T-helper 1 cell (primary cell): ENCODE measurements at places on chromosomes 16 and 17.

DNA sequence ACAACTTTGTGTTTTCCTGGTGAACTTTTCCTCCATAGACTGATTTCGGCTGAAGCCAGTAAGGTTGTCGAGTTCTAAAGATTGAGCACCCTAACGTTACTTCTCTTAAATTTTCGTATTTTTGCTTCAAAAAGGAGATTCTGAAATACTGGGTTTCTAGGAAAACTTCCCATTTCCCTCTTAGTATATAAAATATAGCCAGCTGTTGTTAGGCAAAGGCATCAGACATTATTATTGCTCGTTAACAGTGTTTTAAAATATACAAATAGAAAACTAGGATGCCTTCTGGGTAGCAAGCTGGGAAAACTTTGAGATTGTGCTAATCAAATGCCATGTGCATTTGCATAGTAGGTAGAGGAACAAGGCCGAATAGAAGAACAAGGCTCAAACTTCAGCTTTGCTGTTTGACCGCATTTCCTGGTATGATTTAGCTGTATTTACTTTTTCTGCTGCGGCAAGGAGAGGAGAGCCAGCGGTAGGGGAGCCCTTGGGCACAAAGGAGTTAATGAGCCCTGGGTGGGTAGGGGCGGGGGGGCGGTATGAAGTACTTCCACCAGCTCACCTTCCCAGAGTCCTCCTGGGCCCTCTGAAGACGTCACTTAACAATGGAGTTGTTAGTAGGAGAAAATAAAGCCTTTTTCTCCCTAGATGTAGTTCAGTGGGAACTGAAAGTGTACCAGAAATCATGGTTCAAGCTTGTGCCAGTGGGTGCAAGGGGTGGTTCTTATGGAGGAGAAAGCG, 151.9 kb downstream of the MSI2 start:
- DNase-seq, result no peak

DNA sequence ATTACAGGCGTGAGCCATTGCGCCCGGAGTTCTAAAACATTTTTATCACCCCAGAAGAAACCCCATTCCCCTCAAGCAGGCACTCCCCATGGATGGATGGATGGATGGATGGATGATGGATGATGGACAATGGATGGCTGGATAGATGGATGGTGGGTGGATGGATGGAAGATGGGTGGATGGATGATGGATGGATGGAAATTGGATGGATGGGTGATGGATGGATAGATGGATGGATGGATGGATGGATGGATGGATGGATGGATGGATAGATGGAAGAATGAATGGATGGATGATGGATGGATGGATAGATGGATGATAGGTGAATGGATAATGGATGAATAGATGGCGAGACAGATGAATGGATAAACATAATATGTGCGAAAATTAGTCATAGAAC, 16.5 kb downstream of the PLA2G10 start:
- no peak for DNase-seq

- DNase-seq, result no peak
These were observed 260.8 kb upstream of the TNRC6C start for GRCh38 chr17:77697480-77698400.

DNA sequence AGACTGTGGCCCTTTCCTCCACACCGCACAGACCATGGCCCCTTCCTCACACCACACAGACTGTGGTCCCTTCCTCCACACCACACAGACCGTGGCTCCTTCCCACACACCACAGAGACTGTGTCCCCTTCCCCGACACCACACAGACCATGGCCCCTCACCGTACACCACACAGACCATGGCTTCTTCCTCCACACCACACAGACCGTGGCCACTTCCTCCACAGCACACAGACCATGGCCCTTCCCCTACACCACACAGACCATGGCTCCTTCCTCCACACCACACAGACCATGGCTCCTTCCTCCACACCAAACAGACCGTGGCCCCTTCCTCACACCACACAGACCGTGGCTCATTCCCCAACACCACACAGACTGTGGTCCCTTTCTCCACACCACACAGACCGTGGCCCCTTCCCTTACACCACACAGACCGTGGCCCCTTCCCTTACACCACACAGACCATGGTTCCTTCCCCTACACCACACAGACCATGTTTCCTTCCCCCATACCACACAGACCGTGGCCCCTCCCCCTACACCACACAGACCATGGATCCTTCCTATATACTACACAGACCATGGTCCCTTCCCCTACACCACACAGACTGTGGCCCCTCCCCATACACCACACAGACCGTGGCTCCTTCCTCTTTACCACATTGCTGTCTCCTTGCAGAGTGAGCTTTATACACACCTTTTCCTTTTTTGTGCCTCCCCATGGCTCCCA, 297.5 kb upstream of the FOXF1 start:
- DNase-seq, result no peak

GRCh38 chr17:31549121-31549524, 157.6 kb downstream of the RAB11FIP4 start:
- no peak for DNase-seq

DNA sequence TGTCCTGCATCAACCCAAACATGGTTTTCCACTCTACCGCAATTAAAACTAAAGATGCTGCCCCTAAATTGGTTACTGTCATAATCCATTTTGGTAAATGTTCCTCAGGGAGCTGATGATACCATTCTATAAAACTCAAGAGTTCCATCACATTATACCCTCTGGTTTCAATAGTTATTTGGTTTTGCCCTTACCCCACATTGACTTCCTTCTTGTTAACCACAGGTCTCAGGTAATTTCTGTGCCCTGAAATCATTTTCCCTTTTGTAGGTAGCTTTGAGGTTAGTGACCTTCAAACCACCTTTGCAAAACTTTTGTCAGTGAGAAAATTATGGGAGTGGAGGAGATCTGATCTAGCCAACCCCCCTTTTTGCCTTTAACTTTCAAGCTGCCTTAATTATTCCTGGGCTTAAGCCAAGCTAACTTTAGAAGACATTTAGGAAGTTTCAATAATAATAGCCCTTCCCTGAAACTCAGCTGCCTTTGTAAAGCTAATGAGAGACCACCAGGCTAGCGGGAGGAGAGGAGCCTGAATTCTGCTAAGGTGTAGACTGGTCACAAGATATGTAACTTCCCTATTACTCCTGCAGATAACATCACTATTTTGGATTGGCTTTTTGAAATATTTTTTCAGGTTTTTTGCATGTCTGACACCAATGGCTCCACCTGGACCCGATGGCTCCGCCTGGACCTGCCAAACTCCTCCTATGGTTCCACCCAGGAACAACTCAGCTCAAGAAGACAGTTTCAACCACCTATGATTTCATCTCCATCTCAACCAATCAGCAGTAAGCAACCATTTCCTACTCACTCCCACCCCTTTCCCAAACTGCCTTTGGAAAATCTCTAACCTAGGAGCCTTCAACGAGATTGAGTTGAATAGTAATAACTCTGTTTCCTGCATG, 224.9 kb downstream of the HS3ST3B1 start:
- no peak for DNase-seq

- DNase-seq, result no peak
These were observed 19.4 kb downstream of the SCPEP1 start for GRCh38 chr17:56997313-56997712.

- DNase-seq, result no peak
These were observed 5.6 kb downstream of the ALOX15 start for GRCh38 chr17:4635823-4636375.

DNA sequence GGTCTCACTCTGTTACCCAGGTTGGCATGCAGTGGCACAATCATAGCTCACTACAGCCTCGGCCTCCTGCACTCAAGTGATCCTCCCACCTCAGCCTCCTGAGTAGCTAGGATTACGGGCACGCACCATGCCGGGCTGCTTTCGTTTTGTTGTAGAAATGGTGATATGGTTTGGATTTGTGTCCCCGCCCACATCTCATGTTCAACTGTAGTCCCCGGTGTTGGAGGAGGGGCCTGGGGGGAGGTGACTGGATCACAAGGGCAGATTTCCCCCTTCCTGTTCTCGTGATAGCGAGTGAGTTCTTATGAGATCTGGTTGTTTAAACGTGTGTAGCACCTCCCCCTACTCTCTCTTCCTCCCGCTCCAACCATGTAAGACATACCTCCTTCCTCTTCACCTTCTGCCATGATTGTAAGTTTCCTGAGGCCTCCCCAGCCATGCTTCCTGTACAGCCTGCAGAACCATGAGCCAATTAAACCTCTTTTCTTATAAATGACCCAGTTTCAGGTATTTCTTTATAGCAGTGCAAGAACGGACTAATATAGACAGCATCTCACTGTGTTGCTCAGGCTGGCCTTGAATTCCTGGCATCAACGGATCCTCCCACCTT, 6.0 kb downstream of the PDZD9 start:
- no peak for DNase-seq

- no peak for DNase-seq
These were observed 140.0 kb upstream of the IRX6 start for GRCh38 chr16:55184052-55184451.

DNA sequence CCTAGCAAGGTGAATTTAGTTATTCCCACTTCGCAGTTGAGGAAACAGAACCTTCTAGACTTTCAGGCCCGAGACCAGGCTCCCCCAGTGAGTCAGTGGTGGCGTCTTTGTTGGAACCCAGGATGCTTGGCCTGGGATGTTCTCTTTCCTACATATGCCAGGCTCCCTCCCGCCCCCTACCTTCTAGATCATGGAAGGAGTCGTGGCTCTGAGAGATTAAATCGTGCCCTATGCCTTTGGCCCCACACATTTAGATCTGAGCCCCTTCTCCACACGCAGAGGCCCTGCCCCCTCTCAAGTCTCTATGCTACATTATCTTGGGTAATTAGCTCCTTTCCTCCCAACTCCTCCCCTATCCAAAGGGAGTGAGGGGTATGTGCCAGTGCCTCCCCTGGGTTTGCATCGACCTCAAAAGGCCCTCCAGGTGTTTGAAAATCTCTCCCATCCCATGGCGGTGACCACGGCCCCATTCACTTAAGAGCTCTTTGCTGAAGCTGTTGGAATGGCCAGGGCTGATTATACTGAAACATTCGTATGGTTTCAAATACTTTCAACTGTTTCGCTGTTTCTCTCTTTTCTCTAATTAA, 3.0 kb downstream of the NGFR start:
- DNase-seq, result no peak

DNA sequence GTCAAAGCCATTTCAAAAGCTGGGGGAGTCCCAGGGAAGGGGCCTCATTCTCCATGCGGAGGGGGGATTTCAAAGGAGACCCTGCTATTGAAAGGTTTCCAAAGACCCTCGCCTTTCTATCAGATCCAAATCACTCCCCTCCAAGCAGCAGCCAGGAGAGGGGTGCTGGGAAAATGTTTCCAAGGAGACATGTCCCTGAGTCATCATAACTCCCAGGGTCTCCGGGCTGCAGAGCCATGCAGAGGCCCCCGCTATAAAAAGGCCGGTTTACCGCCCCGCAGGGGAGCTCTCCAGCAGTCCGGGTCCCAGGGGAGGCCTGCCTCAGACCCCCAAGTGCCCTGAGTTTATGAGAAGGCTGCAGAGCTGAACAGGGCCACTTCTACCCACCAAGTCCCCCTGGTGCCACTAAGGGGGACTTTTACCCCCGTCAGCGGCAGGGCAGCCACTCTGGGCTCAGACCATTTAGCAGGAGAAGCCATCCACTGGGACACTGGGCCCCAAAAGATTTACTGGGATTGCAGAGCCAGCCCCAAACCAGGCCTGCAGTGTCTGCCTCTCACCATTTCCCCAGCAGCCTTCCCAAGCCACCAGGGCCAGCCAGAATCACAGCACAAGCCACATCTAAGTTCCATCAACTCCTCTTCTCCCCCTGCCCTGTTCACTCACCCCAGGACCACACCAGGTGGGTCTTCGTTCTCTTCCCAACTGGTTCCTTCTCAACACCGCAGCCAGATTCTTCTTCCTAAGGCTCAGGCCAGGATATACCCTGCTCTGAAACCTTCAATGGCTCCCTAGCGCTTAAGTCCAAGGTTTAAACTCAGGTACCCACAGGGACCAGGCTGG, 234.4 kb downstream of the ZNF423 start:
- no peak for DNase-seq

DNA sequence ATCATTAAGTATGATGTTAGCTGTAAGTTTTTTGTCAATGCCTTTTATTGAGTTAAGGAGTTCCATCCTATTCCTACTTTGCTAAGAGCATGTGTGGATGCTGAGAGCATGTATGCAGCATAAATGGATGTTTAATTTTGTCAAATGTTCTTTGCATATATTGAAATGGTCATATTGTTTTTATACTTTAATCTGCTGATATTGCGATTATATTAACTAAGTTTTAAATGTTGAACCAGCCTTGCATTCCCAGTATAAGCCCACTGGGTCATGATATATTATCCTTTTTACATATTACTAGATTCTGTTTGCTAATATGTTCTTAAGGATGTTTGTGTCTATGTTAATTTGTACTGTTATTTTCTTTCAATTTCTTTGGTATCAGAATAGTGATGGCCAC, 53.2 kb downstream of the CCDC182 start:
- DNase-seq, result no peak

GRCh38 chr16:12664164-12664733, 139.4 kb downstream of the CPPED1 start:
- no peak for DNase-seq

DNA sequence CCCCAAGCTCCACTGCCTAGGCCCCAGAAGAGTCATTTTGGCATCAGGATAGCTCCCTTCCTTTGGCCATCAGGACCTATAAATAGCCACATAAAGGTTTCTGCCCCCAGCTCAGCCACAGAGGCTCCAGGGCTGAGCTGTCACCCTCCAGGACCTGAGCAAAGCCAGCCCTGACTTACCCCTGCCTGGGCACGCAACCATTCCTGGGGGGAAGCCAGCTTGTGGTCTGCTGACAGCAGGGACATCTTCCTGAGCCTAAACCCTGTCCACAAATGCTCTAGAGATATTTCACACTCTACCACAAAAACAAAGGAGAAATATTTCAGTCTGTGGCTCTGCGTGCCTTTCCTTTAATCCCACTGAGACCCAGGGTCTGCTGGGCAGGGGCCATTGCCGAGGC, 123.7 kb upstream of the CCL2 start:
- DNase-seq, result no peak

GRCh38 chr16:20023190-20023589, 50.5 kb downstream of the GPR139 start:
- no peak for DNase-seq

DNA sequence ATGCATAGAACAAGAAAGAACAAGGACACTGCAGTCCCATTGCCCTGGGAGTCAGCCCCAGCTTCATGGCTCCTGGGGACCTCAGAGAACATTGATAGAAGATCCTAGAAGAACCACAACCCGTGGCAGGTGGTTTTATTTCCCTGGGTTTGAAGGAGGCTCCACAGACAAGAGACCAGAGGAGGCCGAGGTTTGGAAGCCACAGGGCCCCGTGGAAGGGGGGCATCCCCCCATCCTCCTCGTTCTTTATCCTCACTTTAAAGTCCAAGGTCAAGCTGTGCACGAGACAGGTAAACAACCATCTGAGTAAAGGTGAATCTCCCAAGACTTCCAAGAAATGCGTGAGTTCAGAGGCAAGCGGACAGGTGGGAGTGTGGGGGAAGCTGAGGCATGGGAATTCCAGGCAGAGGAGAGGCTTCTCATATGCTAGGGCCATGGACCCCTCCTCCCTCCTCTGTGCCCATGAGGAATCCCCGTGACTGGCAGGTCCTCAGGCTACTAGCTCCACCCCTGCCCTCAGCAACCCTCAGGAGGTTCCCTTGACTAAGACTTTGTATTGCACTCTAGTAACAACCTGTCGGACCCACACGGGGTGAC, 849 bp upstream of the SULT1A1 start:
- DNase-seq, result no peak

GRCh38 chr17:624341-624860, 90.2 kb downstream of the VPS53 start:
- no peak for DNase-seq

GRCh38 chr17:62194401-62194800, 129.3 kb upstream of the MED13 start:
- no peak for DNase-seq

- DNase-seq, result no peak
These were observed 158.7 kb downstream of the KATNIP start for GRCh38 chr16:27708651-27709050.

GRCh38 chr16:1000608-1001007, 19.0 kb downstream of the SOX8 start:
- DNase-seq, result no peak
